ENCODE measurements at places on chromosomes 3 and 15.

DNA sequence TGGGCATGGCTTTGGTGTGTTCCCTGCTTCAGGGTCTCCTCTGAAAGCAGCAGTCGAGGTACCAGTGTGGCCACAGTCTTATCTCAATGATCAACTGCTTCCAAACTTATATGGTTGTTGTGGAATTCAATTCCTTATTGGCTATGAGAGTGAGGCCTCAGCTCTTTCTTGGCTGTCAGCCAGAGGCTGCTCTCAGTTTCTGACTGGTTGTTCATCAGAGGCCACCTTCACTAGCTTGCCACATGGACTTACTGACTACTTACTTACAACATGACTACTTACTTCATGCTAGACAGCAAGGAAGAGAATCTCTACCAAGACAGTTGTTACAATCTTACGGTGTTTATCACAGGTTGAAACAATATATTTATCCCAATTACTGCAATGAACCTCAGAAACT is 789.2 kb downstream of the DIPK2A start:
- DNase-seq: no peak

DNA sequence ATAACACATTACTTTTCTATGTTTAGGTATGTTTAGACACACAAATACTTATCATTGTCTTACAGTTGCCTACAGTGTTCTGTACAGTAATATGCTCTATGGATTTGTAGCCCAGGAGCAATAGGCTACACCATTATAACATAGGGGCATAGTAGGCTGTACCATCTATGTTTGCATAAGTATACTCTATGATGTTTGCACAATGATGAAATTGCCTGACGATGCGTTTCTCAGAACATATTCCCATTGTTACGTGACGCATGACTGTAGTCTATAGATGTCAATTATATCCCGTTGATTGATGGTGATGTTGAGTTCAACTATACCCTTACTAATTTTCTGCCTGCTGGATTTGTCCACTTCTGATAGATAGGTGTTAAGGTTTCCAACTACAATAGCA is 139.4 kb upstream of the PFN2 start:
- DNase-seq: no peak

- no peak for DNase-seq
Measured at GRCh38 chr3:67294341-67294740, 296.2 kb downstream of the KBTBD8 start.

- no peak for DNase-seq
Measured at GRCh38 chr3:73245459-73245858, 184.0 kb downstream of the EBLN2 start.

- no peak for DNase-seq
Measured at GRCh38 chr3:10529809-10530208, 24.4 kb upstream of the ATP2B2 start.

DNA sequence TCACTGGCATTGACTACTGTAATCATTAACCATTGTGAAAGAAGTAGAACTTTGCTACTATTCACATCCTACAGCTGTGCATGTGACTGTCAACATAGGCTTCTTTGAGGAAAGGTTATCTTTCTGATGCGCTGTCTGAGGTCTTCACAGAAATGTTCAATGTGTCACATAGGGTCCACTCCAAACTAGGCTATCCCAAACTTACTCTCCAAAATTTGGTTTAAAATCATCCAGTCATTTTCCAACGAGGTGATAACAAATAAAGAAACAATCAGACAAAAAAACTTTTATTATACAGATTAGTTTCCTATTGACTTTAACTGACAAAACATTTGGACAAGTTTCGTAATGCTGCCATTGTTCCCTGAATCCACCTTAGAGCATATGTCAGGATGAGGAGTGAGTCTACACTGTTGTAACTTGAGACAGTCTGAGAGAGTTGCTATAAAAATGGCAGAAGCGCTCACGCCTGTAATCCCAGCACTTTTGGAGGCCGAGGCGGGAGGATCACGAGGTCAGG is 511.6 kb downstream of the PLOD2 start:
- DNase-seq: no peak

GRCh38 chr3:126524429-126524988 is 554 bp downstream of the CHST13 start:
- DNase-seq: no peak

DNA sequence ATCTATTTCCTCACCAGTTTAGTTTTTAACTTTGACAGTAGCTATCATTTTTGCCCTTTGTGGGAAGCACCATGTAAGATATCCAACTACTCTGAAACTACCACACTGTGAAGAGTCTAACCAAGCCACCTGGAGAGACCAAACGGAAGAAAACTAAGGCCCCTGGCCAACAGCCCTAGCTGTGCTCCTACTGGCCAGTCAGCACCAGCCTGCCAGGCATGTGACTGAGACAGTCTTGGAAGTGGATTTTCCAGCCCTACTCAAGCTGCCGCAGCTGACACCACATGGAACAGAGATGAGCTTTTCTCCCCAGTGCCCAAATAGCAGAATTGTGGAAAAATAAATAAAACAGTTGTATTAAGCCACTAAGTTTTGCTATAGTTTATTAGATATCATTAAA is 2.9 kb upstream of the TBC1D5 start:
- DNase-seq: no peak
